Fibroblast of the aortic adventitia (primary cell): ENCODE measurements at places on chromosomes 12 and 14. TPM values are rescaled to one million over a fixed set of nuclear protein-coding genes. Genes with fewer than 3 reads are reported as not detected.

The SLC6A13 gene
- total RNA-seq, result not detected in 2 replicates

The CABP1 gene
- total RNA-seq, result 0.54 TPM in 1 of 2 replicates, not detected in the other

GRCh38 chr14:96304956-96305355 lies 48.9 kb downstream of the BDKRB1 start:
- no peak for DNase-seq

DNA sequence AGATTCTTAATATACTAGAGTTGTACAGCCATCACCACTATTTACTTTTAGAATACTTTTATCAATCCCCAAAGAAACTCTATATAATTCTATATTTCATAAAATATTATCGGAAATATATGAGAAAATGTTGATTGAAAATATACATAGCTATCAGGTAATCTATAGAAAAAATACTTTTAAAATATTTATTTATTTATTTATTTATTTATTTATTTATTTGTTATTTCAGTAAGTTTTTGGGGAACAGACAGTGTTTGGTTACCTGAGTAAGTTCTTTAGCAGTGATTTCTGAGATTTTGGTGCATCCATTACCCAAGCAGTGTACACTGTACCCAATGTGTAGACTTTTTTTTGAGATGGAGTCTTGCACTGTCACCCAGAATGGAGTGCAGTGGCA lies 206.6 kb upstream of the DAAM1 start:
- DNase-seq, result no peak

- DNase-seq, result no peak
These were observed 10.2 kb upstream of the PRMT8 start for GRCh38 chr12:3480764-3481163.
